ENCODE measurements at places on chromosomes 12 and 14.

DNA sequence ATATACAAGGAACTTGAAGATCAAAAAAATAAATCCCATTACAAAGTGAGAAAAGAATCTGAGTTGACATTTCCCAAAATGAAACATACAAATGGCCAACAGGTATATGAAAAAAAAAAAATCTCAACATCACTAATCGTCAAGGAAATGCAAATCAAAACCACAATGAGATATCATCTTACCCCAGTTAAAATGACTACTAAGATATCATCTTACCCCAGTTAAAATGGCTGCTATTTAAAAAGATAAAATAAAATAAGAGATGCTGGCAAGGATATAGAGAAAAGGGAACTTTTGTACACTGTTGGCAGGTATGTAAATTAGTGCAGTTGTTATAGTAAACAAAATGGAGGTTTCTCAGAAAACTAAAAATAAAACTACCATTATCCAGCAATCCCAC lies 44.4 kb downstream of the PLEKHG7 start:
- DNase-seq: no peak

DNA sequence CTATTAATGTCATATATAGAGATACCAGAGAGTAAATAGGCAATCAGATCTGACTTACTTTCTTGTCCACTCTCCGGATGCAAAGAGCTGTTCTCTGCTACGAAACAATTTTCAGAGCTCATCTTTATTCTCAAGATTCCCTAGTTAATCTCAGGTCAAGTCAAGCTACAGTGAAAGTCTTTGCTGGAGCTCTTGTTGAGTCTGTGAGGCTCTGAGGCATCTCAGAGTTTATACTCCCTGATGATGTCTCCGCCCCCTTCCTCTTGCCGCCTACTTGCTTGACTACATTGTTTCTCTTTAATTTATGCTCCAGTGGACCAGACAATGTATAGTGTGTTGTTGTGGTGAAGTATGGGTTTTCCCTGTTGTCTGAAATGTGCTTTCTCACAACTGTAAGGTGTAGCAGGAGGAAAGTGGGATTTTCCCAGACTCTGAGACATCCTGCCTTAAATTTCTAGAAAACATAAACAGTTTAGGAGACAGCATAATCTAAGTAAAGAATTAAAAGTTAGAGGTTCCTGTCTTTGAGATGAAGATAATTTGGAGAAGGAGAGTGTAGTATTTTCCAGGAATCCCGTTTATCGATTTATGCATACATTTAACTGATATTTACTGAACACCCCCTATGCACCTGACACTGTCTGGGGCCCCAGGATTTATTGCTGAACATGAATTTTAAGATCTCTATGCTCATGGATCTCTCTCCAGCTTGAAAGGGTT lies at the start of gene CD69:
CD69 (minus strand) TSS at position 203 of the 720 bp plus-strand sequence; CDS start at position 122, 81 bp downstream.
- peak; percentile 70 for DNase-seq

DNA sequence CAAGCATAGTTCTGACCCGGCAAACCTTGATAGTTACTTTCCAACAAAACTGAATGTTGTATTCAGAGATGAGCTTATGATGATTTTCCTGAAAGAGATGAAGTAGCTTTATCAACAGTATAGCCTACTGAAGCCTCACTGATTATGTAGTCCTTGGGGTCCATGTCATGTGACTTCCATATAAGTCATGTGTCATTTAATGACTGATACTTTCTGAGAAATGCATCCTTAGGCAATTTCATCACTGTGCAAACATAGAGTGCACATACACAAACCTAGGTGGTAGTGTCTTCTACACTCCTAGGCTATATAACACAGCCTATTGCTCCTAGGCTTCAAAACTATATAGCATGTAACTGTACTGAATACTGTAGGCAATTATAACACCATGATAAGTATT lies 28.5 kb upstream of the TUBA1C start:
- DNase-seq: no peak

DNA sequence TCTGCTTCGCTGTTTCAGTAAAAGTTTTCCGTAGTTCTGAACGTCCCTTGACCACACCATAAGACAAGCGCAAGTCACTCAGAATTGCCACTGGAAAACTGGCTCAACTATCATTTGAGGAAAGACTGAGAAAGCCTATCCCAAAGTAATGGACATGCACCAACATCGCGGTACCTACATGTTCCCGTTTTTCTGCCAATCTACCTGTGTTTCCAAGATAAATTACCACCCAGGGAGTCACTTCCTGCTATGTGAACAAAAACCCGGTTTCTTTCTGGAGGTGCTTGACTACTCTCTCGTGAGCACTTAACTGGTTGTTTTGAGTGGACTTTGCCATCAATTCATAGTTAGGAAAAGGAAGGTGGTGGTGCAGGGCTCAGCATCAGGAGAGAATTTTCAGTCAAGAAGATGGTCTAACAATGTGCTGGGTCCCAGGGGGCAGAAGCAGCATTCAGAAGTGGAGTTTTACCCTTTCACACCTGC lies 1.4 kb downstream of the EGLN3 start:
- no peak for DNase-seq

DNA sequence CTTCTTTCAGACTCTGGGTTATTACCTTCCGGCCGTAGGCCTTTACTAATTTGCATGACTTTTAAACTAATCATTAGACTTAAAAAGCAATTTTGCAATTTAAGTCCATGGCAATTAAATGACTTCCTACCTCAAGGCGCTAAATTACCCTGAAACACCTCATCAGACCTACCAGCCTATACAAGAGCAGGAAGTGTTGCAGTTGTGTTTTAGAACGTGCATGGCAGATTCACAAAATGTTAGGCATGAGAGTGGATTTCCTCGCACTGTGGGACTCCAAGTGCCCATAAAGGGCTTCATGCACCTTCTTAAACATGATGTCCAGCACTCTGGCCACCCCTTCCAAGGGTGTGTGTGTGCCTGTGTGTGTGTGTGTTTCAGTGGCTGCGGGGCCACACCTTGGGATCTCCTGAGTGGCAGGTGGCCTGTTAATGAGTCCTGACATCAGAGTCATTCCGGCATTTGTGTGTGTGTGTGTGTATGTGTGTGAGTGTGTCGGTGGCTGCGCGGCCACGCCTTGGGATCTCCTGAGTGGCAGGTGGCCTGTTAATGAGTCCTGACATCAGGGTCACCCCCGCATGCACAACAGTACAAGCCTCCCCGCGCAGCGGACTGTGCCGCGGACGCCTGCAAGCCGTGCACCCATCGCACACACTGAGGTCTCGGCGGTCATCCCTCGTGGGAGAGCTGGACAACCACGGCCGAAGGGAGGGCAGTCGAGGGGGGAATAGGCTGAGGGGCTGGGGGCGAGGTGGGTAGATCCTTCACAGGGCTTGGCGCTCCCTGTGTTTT lies 900 bp downstream of the C2CD5 start:
- peak; percentile 42 for DNase-seq

Data from T-helper 2 cell (primary cell).